NCI-H2081 treated with DMSO at 0.1 percent for 48 hours (cell line): ENCODE measurements at places on chromosomes 5 and 9.

GRCh38 chr5:124446120-124446519 lies 300.3 kb downstream of the ZNF608 start:
- DNase-seq = no peak

DNA sequence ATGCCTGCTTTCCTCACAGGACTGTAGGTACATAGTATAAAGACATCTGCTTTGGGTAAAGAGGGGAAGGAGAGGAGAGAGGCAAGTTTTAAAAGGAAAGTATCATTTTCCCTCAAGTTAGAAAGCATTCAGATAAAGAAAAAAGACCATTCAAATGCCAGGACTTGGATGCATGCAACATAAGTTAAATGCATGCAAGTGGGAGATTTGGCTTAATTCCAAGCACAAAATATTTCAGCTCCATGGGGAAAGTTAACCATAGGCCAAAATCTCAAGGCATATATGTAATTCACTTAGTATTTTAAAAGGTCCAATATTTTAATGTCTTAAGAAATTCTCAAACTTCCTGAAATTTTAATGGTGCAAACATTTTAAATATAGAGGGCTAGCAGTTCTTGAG lies 36.4 kb downstream of the POU5F2 start:
- DNase-seq = no peak

- DNase-seq = no peak
Observed at GRCh38 chr5:33059081-33059480, 348.0 kb downstream of the NPR3 start.

DNA sequence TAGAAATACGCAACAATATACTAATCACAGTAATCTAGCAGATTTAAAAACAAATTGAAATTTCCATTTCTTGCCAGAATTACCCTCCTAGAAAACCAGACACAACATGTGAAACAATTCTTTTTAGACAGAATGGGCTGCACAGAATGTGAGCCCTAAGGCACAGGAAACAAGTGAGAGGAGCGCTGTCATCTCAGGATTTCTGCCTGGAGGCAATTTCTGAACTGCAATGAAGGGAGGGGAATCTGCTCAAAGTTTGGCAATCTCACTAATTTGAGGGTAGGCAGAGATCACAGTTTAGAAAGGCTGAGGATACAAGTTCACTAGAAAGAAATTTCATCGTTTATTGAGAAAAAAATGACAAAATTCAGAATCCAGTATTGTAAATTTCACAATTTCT lies 70.3 kb downstream of the INIP start:
- DNase-seq = no peak

DNA sequence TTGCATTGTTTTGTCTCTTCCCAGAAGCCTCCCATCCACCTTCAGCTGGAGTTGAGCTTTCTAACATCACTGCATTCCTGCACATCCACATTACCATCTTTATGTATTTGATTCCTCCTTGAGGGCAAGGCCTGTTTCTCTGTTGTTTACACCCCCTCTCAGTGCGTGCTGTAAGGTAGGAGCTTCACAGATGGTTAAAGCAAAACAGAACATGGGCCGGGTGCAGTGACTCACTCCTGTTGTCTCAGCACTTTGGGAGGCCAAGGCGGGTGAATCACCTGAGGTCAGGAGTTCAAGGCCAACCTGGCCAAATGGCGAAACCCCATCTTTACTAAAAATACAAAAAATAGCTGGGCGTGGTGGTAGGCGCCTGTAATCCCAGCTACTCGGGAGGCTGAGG lies 110.9 kb downstream of the KCNIP1 start:
- no peak for DNase-seq
